Neural crest cell (in vitro differentiated cells): ENCODE measurements at places on chromosomes 12 and 14. TPM values are rescaled to one million over a fixed set of nuclear protein-coding genes. Genes with fewer than 3 reads are reported as not detected.

DNA sequence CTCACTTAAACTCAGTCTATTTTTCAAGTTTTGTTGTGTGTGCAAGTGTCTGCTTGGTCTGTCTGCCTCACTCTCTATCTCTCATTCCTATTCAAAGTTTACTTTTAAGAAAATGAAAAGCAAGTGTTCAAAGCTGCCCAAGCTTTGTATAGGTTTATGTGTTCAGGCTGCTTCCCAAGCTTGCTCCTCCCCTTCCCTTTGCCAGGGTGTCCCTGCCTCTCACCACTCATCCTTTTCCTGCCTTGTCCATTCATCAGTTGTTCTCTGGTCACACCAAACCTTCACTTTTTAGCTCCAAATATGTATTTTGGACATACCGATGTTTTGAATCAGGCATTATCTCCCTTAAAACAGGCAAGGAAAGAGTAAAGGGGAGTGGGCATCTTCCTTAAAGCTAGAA is 41.3 kb downstream of the STK38L start:
- no peak for DNase-seq

- no peak for DNase-seq
Observed at GRCh38 chr12:77231501-77231918, 166.1 kb upstream of the E2F7 start.

- no peak for DNase-seq
Observed at GRCh38 chr14:60064491-60065072, 27.1 kb upstream of the PCNX4 start.

DNA sequence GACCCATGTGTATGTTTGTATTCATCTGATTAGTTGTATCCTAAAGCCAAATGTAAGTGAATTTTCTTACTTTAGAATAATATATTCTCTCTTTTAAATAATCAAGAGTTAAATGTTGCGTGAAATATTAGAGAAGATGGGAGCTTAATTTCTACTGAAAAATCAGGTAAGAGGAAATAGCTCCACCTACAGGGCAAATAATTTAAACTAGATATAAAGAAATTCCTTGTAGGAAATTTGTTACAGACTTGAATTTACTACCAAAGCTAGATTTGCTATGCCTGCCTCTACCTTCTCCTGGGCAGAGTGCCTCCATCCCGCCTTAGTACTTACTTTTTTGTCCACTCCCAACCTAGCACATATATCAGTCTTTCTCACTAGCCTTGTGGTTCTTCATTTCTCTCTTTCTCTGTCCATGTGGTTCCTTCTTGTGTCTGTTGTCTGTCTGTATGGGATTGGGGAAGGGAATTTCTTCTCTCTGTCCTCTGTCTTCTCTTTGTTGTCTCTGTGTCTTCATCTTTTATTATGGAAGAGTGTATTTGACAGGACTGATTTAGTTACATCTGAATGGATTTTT is 44.7 kb downstream of the PALS1 start:
- DNase-seq: no peak

GRCh38 chr12:115930336-115930735 is 347.2 kb downstream of the MED13L start:
- DNase-seq: no peak

GRCh38 chr14:66708267-66708666 is 200.3 kb downstream of the GPHN start:
- DNase-seq: no peak

DNA sequence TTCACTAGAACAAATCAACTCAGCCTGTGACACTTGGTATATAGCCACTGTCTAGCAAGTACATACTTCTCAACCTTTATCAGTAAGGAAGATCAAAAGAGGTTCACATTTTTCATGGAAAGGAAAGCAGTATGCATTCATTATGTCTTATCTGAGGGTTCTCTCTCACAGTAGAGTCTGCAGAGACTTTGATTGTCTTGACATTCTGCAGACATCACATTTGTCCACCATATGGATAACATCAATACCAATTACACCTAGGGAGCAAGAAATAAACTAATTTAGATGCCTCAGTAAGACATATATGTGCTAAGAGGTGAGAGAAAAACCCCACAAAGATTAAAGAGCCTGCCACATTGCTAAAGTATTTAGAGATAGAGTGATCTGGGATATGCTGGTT is 110.8 kb upstream of the SLC35F4 start:
- DNase-seq: no peak

- no peak for DNase-seq
Observed at GRCh38 chr12:47214771-47215170, 135.0 kb upstream of the AMIGO2 start.

DNA sequence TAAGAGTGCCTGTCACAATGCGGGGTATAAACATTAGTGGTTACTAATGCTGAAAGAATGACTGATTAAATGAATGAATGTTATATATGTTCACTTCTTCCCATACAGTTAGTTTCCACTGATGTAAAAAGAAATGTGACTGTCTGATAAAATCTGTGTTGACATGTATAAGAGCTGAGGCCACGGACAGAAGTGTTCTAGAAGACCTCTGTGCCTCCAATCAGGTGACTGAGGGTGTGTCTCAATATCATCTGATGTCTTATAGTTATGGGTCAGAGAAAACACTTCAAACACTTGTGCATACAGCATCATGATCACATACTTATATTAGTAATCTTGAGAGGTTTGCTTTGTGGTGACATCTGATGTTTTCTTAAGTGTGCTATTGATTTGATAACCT is 183.4 kb downstream of the TTC7B start:
- no peak for DNase-seq

DNA sequence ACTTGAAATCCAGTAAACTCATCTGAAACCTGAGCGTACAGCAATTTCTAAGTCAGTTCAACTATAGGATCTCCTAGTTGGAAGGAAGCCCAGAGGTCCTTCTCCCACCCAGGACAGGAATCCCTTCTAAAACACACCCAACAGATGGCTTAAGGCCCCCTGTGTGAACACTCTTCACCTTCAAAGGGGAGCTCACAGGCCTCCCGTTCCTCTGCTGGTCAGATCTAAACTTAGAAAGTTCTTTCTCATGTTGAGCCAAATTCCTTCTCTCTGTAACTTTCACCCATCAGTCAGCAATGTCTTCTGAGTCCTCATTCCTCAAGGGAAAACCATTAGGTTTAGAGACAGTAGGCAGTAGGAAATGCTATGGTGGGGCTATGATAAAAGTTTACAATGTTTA is 355.2 kb downstream of the PCNX1 start:
- no peak for DNase-seq

DNA sequence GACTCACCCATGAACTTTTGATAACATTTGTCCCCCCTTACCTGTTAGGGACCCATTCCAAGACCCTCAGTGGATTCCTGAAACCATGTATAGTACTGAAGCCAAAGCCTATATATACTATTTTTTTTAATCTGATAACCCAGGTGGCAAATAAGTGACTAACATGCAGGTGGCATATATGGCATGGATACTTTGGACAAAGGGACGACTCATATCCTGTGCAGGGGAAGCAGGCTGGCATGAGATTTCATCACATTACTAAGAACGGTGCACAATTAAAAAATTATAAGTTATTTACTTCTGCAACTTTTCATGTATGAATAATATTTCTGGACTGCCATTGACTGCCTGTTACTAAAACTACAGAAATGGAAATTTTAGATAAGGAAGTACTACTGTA is 880.1 kb upstream of the FBXO33 start:
- DNase-seq: no peak

DNA sequence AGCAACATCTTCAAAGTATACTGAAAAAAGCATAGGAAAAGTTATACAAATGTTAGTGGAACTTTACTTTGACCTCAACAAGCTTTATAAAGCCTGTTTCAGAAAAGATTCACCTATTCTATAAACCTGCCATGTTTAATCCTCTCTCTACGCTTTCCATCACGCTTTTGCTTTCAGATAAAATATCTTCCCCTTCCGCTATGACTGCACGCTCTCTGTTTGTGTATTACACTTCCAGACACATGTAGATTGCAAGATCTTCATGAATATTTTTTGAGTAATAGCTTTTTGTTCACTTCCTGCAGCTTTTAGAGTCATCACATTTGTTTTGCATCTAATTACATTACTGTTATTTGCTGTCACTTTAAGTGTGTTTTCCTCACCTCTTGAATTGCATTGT is 271.4 kb downstream of the RASSF9 start:
- no peak for DNase-seq

DNA sequence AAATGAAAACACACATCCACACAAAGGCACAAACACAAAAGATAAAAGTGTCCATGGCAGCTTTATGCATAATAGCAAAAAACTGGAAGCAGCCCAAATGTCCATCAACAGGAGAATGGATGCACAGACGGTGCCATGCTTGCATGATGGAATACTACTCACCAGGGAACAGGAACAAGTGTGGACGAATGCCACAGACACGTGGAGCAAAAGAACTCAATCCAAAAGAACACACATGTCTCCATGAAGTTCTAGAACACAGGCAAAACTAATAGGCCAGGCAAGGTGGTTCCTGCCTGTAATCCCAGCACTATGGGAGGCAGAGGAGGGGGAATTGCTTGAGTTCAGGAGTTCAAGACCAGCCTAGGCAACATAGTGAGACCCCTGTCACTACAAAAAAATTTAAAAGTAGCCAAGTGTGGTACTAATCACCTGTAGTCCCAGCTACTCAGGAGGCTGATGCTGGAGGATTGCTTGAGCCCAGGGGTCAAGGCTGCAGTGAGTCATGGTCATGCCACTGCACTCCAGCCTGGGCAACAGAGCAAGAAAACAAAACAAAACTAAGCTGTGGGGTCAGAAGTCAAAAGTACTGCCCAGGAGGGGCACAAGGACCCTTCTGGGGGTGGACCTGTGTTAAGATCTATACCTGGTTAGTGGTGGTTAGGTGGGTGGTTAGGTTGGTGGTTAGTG is 7.3 kb upstream of the TMEM119 start:
- DNase-seq: no peak

DNA sequence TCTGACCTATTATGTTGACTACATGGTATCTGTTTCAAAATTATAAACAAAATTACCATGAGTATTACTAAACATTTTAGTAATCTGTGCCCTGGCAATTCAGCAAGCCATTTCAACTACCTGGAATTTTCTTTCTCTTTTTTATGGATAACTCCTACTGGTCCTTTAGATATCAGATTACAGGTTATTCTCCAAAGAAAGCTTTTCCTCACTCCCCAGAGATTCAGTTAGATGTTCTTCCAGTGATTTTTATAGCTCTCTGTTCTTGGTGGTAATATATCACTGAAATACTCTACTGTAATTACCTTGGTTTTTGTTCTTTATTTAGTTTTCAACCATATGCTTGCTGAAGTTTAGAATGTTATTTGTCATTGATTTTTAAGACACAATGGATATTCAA is 930.2 kb upstream of the FOXG1 start:
- no peak for DNase-seq

DNA sequence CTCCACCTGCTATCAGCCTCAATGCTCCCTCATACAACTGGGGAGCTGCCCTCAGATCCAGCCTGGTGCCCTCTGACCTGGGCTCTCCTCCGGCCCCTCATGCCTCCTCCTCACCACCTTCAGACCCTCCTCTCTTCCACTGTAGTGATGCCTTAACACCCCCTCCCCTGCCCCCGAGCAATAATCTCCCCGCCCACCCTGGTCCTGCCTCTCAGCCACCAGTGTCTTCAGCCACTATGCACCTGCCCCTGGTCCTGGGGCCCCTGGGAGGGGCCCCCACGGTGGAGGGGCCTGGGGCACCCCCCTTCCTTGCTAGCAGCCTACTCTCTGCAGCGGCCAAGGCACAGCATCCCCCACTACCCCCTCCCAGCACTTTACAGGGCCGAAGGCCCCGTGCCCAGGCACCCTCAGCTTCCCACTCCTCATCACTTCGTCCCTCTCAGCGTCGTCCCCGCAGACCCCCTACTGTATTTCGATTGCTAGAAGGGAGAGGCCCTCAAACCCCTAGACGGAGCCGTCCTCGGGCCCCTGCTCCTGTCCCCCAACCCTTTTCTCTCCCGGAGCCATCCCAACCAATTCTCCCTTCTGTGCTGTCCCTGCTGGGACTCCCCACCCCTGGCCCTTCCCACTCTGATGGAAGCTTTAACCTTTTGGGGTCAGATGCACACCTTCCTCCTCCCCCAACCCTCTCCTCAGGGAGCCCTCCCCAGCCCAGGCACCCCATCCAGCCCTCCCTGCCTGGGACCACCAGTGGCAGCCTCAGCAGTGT is 3.2 kb downstream of the MBD6 start:
- no peak for DNase-seq

DNA sequence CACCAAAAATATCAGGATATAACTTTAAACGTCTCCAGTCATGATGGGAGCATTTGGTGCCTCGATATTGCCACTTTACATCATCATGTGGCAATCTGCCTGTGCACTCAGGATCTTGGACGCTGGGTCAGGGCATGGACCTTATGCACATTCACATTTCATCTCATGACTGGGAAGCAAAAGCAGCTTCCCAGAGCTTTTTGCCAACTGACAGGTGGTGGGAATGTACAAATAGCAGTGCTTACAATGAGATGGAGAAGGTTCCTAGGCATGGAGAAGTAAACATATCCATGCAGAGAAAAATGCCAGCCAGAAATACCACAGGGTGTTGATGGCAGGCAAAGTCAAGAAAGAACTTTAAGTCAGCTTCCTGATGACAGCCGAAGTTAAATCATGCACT is 30.3 kb downstream of the EFCAB11 start:
- no peak for DNase-seq

DNA sequence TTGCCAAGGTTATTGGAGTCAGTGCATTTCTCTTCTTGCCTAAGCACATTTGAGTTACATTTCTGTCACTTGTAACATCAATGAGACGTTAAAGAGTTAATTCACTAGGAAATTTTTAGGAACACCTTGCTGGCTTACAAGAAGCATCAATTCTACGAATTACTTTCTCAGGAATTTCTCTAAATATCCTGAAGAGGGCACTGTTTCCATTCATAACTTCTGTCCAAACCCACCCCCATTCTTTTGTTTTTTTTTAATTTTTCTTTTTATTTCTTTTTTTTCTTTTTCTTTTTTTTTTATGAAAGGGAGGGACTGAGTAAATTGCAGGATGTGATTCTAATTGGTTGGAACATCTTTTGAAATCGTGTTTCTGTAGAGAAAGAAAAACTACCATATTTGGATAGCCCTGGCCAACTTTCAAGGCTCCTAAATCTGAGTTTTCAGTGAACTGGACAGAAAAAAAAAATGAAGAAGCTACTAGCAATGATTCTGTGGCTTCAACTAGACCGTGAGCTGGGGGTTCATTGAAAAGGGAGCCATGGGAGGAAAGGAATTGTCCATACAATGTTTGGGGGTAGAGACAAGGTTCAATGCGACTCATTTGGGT is 285.3 kb downstream of the DAD1 start:
- DNase-seq: no peak

GRCh38 chr14:51066576-51066975 is 28.3 kb downstream of the TRIM9 start:
- no peak for DNase-seq

- DNase-seq: no peak
Observed at GRCh38 chr14:51139121-51139681, 44.3 kb upstream of the TRIM9 start.

The SMCO2 gene
- not detected in 2 replicates for total RNA-seq

The SSTR1 gene
- not detected in 2 replicates for total RNA-seq

The ACOT4 gene
- total RNA-seq: 0.98 TPM in 2 replicates

The CLEC4A gene
- not detected in 2 replicates for total RNA-seq

The SERPINA9 gene
- not detected in 2 replicates for total RNA-seq

The SPTB gene
- total RNA-seq: 0.16 and 0.18 TPM in 2 replicates

The CLEC1A gene
- total RNA-seq: not detected in 2 replicates

The TOMM20L gene
- total RNA-seq: 0.42 and 0.52 TPM in 2 replicates

The OR6C76 gene
- total RNA-seq: not detected in 2 replicates

The DNM1L gene
- 92.3 and 104 TPM in 2 replicates for total RNA-seq

The RAD52 gene
- 19.6 and 21.2 TPM in 2 replicates for total RNA-seq

The DDN gene
- total RNA-seq: 0.51 and 0.64 TPM in 2 replicates
